ENCODE measurements at places on chromosomes 5 and 9.

DNA sequence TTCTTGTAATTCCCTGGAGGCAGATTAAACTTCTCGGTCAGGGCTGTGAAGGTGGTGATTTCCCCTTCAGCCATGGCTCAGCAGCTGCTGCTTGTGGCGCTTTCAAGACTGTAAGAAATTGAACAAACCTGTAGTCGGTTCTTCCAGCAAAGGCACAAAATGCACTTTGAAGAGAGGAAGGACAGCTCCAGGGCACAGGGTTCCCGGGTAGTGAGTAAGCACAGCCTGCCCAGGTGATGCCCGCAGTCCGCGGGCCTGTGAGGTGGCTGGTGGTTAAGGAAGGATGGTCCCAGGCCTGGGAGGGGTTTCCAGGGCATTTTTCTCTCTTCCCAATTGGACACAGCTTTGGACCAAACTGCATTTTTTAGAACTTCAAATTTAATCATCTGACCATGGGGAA is 71.8 kb downstream of the FGF1 start:
- DNase-seq: no peak

DNA sequence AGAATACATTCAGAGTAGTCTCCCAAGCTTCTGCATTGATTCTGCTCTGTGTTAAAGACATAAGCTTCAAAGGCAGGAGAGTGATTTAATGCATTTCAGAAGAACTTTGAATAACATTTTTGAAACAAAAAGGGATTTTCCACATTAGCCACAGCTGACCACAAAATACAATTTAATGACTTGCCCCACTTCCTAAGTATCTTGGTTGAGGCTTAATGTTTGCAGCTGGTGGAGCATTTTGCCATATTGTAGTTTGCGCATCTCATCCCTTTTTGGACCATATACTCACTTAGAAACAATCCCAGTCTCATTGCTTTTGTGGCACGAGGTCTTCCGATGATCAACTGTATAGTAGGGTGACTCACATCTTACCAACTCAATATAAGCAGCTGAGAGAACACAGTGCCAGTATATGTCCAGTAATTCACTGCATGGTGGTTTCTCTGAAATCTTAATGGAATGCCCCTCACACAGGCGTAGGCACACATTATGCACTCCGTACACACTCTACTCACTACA is 455.8 kb upstream of the PTGER4 start:
- peak; percentile 58 for DNase-seq

GRCh38 chr9:68827837-68828744 is 123.1 kb downstream of the PIP5K1B start:
- no peak for DNase-seq

DNA sequence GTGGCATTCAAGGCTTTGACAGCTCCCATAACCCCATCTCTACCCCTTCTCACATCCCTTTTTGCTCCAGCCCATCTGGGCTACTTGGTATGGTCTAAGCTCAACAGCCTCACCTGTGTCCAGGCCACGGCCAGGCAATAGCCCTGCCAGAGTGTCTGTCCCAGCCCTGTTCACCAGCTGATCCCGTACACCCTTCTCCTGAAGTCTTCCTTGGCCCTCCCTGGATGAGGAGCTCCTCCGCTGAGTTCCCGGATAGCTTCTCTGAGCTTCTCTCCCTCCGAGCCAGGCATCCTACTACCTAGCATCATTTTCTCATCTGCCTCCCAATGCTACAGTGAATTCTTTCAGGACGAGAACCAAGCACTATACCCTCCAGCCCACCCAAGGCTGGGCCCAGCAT is 208.2 kb downstream of the DAB2IP start:
- DNase-seq: no peak

DNA sequence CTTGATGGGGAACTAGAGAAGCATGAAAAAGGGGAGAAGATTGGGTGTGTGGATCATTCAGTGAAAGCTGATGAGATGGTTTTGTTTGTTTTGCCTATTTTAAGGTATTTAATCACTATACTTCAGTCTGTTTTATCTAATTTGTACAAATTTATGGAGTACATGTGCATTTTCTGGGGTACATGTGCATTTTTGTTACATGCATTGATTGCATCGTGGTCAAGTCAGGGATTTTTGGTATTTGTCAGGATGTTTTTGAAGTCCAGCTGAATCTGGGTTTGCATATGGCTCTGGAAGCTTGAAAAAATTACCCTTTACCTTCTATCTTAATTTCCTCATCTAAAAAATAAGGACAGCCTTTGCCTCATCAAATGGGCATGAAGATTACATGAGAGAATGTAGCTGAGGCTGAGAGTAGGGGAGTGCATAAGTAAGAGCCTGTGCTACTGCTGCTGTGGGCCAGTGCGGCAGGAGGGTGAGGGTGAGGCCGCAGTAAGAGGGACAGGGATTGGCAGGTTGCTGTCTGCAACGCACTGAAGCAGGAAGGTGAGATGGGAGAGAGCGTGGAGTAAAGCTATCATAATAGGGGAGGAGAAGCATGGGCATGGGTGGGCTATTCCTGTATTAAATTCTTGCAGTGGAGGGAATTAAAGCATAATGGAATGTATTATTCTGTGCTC is 139.8 kb downstream of the NPR3 start:
- no peak for DNase-seq

DNA sequence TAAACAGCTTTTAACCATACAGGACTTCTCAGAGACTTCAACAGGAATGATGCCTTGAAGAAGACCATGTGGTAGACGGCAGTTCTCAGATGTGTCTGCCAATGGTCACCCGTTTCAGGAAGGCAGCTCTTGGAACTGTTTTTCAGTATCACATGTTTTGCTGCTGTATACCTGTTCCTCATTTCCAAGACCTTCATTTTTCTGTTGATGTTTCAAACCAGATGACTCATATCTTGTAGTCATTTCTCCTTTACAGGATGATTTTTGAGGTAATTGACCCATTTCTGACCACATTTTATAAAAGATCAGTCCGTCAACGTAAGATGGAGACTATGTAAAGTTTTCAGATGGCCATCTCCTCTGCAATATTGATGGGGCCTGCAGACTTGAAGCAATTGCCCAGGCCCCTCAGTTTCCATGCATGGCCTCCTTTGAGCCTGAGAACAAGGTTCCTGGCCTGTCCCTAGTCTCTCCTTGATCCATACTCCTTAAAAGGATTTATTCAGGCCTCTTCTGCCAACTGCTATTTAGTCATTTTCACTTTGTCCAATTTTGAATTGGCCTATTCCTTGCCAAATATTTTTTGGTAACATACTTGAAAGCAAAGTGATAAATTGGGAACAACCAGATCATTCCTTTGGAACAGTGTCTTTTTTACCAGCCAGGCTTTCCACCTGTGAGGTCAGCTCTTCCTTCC is 128.6 kb downstream of the PDZD2 start:
- DNase-seq: no peak
